NCI-H2171 treated with DMSO at 0.1 percent for 48 hours (cell line): ENCODE measurements at places on chromosomes 7 and 10.
A peak's percentile ranks its signal among the peaks of the same experiment; 100 is the strongest.

- no peak for DNase-seq
Measured at GRCh38 chr7:142012825-142013511, 17.3 kb downstream of the MGAM start.

DNA sequence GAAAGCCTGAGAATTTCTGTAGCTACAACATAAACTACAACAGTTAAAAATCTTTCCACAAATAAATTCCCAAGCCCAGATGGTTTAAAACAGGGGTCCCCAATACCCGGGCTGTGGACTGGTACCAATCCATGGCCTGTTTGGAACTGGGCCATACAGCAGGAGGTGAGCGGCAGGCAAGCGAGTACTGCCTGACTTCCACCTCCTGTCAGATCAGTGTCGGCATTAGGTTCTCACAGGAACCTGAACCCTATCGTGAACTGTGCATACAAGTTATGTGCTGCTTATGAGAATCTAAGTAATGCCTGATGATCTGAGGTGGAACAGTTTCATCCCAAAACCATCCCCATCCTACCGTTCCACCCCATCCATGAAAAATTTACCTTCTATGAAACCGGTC, 160.7 kb upstream of the FEZF1 start:
- DNase-seq, result no peak

DNA sequence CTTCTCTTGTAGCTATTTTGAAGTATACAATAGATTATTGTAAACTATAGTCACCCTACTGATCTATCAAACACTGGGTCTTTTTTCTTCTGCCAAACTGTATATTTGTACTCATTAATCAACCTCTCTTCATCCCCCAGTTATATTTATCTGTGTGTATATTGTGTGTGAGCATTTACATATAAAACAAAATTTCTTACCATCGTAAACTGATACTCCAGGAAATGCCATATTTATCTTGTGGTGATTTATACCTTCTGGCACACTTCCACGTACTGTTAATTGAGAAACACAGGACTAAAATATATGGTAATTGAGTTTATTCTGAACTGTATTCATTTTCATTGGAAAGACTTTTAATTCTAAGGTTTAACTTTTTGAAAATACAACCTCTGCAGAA, 18.9 kb downstream of the ANLN start:
- DNase-seq, result peak; percentile 49

- no peak for DNase-seq
Measured at GRCh38 chr7:92835851-92836488, 403 bp downstream of the CDK6 start.

- DNase-seq, result peak; percentile 89
Measured at GRCh38 chr10:931326-932318, at the start of gene LARP4B. Gene LARP4B (minus strand): TSS chr10:931705. CDS start chr10:885721, 45,984 bp downstream.

DNA sequence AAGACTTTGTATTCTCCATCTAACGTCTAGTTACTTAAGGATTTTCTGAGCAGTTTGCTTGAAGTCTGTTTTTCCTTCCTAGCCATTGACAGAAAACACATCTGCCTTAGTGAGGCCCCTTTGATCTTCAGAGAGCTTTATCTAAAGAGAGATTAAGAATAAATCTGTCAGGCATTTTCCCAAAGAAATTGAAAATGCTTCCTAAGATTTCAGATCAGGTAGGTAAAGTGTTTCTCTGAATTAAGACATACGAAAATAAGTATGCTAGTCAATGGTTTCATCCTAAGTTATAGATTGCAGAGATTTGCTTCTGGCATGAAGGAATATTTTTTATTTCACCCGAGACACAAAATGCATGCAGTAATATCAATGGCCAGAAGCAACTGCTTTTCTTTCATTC, 168.6 kb downstream of the SDK1 start:
- no peak for DNase-seq

DNA sequence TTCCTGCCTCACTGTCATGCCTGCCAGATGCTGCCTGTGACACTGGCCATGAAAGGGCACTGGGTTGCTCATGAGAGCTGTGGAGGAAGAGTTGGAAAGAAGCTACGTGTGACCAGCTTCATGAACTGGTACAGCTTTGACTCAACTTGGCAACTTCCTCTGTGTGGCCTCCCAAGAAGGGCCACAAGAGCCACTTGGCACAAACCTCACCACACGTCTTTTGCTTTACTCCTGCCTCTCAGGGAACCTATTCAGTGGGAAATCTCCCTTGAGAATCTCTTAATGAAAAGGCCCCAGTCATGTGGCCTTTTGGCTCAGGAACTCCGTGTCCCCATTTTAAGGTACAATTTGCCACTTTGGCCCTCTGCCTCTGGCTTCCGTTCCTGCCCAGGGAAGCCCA, 54.5 kb downstream of the FRMD4A start:
- DNase-seq, result no peak

DNA sequence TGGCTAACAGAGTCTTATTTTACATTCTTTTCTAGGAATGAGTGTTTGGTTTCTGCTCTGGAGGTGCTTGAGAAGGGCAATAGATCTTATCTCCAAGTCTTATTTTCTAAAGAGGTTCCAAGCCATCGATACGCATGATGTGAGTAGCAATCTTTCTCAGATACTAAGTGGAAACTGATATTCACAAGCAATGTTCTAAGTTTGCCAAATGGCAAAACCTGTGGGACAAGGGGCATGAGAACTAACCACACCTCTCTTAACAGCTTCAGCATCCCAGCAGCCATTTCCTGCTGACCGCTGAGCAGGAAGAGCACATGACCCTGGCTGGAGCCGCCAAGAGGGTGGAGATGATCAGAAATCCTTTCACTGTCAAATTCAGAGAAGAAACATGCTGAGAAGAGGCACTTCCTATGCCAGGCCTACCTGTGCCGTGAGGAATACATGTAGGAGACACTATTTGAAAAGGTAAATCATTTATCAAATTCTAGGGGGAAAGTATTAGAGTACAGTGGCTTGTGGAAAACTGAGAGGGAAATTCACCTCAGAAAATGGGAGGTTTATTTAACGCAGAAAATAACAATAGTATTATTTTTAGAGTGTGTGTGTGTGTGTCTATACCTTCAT, 35.2 kb downstream of the CCDC71L start:
- DNase-seq, result no peak

- no peak for DNase-seq
Measured at GRCh38 chr7:134611611-134612151, 35.0 kb upstream of the BPGM start.

DNA sequence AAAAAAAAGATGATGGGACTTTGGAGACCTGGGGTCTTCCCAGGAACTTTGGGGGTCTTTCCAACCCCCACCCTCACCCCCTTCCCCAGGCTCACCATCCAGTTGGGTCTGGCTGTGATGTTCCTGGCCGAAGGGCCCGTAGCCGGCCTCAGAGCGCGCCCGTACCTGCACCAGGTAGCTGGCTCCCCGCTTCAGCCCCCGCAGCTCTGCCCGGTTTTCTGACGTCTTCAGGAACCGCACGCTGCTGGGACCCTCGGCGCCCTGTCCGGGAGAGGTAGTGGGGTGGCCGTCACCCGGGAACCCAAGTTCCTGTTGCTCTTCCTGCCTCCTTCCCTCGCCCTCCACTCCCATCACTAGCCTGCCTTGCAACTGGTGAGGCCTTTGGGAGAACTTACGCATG, 10.2 kb downstream of the EPHB4 start:
- DNase-seq, result no peak

- no peak for DNase-seq
Measured at GRCh38 chr7:22430457-22430856, 69.5 kb downstream of the STEAP1B start.

GRCh38 chr7:64685091-64685490, 19.2 kb downstream of the ZNF107 start:
- no peak for DNase-seq

GRCh38 chr10:57657164-57657765, 610.4 kb downstream of the IPMK start:
- peak; percentile 16 for DNase-seq

DNA sequence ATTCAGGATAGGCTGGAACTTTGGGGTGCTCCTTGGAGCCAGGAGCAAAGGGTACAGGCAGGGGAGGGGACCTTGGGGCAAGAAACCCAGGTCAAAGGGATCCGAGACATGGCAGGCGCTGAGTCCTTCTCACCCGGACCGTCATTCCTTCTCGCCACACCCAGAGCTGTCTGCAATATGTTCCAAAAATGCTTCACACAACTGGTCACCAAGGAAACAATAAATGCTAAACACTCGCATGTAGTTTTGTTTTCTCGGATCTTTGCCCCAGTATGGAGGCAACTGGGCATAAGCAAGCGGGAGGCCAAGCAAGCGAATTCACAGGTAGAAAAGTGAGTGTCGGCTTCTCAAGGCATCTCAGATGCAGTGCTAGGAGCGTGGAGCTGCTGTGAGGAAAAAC, 80.8 kb downstream of the PIP4K2A start:
- no peak for DNase-seq

DNA sequence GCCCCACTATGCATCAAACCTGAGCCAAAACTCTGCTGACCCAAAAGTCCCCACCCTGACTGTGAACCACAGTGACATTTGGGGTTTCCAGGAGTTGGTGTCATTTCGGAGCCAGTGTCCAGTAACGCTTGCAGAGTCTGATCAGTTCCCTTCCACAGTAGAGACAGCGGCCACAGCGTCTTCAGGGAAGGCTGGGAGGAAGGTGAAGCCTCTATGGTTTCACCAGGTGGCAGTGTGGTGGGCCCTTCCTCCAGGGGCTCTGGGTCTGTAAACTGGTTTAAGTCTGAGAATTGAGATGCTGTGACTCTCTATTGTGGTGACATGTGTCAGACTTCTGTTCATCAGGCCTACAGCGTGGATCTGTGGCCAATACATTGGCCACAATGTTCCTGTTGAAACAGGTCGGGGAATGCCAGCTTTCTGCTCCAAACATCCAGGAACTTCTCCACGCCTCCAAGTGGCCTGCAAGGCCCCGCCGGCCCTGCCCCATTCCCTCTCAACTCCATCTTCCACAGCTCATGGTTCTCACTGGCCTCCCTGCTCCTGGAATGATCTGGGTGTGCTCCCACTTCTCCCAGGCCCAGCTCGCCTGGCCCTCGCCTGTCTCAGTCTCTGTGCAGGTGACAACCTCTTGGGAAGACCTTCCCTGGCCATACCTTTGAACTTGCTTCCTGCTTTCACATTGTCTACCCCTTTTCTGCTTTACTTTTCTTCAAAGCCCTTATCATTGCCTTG, 124.5 kb upstream of the FAM20C start:
- no peak for DNase-seq

- no peak for DNase-seq
Measured at GRCh38 chr10:86020134-86020533, 346.5 kb downstream of the GRID1 start.

DNA sequence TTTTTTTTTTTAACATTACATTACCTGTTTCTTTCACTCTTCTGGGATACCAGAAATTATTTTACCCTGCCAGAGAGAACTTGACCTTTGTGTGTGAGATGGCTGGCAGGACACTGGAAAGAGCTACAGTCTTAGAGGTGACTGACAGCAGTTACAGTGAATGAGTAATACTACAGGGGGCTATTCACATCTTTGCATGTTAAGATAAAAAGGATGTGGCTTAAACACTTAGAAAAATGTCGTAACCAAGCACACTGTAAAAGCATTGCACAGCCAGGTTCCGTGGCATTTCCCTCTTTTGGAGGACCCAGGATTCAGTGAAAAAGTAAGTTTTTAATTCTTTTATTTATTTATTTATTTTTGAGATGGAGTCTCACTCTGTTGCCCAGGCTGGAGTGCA, 18.8 kb upstream of the TBC1D12 start:
- DNase-seq, result no peak

- DNase-seq, result no peak
Measured at GRCh38 chr10:109207361-109207760, 716.0 kb downstream of the XPNPEP1 start.

DNA sequence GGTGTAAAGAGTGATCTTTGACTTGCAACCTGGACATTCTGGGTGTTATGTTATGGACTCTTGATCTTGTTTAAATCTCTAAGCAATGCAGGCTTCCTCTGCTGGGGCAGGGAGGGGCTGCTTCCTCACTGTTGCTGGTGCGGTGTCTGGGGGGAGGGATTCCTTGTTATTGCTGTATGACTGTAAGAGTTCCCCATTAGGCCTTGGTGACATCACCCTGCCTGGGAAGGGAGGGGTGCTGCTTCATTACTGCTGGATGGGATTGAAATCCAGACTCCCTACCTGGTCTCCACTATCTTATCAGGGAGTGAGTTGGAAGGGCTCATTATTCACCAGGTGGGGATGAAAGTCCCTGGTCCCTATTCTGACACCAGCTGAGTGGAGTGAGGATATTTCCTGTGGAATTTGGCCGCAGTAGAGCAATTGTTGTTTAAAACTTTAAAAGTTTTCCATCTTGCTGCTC, 8.8 kb downstream of the OGDH start:
- DNase-seq, result no peak

DNA sequence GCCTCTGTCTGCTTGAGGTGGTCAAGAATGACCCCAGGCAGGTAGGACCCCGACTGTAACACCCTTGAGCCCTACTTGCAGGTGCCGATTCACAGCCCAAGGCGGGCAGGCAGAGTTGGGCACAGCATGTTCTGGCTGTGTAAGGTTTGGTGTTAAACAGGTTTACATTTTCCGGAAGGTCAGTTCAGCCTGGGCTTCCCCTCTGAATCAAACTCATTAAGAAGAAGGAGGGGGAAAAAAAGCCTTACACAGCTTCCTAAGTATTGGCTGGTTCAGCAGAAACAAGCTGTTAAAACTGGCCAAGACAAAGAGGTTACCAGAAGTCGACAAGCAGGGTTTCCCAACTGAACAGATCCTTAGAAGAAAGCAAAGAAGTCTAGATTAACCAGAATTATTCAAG, 132.7 kb downstream of the PRPF18 start:
- DNase-seq, result no peak

DNA sequence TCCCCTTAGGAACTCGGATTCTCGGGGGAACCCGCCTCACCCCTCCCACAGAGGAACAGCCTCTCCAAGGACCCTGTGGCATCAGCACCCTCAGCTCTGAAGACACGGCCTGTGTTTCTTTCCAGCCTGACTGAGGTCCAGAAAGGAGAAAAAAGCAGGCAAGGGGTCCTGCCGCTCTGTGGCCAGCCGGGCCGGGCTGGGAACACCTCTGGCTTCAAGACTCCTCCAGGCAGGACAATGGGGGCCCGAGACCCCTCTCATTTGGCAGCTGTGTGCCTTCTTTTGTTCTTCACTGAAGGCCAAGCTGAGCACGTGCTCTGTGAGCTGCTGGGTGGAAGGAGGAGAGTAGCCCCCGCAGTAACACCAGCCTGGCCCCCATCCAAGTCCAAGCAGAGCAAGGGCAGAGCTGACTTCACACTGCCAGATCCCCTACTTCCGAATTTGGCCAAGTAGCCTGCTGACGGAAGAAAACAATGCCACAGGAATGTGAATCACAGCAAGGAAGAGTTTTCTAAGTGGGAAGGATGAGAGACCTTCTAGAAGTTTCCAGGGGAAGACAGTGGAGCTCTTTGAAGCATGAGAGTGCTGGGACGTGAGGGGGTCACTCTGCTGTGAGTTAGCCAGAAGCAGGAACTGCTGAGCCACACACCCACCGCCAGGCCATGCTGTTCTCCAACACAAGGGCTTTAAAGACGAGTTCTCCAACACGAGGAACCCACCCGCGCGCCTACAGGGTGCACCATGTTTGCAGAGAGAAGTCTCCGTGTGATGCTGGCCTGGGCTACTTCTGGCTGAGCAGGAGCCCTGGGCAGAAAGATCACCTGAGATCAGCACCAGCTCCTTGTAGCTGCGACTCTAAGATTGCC, 3.1 kb downstream of the CNPY1 start:
- DNase-seq, result no peak

- no peak for DNase-seq
Measured at GRCh38 chr10:122044713-122045112, 55.8 kb downstream of the TACC2 start.
